ENCODE measurements at places on chromosomes 3 and 15. TPM values are rescaled to one million over a fixed set of nuclear protein-coding genes. Genes with fewer than 3 reads are reported as not detected.
A peak's percentile ranks its signal among the peaks of the same experiment; 100 is the strongest.

Gene TRH
- 0.29 TPM for total RNA-seq

Gene TFRC
- total RNA-seq, result 78.7 TPM

DNA sequence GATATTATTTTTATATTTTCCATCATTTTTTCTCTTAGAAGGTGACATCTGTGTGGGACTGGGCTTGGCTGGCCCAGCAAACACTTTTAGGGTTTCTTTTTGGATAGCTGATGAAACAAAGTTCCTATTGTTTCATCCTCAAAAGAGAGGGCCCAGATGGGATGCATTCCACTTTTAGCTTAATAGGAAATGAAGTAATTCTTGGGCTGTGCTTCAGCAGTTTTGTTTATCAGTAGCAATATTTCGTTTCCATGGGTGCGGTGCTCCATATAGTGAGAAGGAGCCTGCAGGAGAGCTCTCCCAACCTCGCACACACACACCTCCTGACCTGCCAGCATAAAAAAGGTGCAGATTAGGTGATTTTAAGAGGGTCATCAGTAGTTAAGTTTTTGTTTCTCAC, 147.5 kb downstream of the AKAP13 start:
- no peak for DNase-seq

GRCh38 chr15:48569591-48570302, 75.8 kb downstream of the FBN1 start:
- no peak for DNase-seq

GRCh38 chr3:83807511-83807910, 1151.3 kb upstream of the CADM2 start:
- no peak for DNase-seq

DNA sequence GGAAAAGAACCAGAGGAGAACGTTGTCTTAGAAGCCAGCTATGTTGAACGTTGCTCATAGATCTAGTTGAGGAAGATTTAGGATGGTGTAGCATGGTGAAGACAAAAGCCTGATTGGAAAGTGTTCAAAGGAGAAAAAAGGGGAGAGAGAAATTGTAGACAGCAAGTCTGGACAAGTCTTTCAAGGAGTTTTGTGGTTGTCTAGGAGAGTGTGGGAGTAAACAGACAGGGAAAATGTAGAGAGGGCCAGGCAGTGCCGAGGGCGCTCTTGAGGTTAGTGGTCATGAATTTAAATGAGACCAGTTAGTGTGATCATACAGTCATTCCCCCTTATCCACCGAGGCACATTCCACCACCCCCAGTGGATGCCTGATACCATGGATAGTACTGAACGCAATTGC, 167.5 kb upstream of the IL12A start:
- no peak for DNase-seq

DNA sequence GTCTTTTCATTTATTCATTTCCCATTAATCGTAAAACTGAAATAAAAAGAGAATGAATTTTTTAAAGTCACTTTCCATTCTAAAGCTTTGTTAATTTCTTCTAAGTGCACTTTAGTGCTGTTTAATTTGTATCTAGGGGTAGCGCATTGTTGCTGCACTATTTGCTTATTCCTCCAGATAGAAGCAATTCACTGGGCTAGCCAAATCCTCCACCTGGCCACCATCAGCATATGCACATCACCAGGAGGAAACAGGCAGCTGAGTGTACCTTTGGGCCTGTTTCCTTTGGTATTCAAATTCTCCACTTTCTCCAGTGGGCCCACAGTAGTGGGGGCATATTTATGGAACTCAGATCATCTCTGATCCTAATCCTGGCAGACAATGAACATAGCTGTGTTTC, 29.8 kb upstream of the CPB1 start:
- peak; percentile 49 for DNase-seq

Data from endodermal cell (in vitro differentiated cells).